ENCODE measurements at places on chromosomes 12 and 14. TPM values are rescaled to one million over a fixed set of nuclear protein-coding genes. Genes with fewer than 3 reads are reported as not detected.

NRIP2 gene
- polyA plus RNA-seq = 8.2 TPM

AQP6 gene
- 7.3 TPM for polyA plus RNA-seq

TMEM233 gene
- 3.8 TPM for polyA plus RNA-seq

NID2 gene
- polyA plus RNA-seq = 79.5 TPM

IGF1 gene
- polyA plus RNA-seq = 4.6 TPM

SUOX gene
- polyA plus RNA-seq = 36.7 TPM

RPS26 gene
- 118 TPM for polyA plus RNA-seq

- DNase-seq = no peak
- no peaks in the 10 kb centered on the region for H3K4me1 ChIP-seq
Measured at GRCh38 chr12:76020281-76020680, 11.3 kb downstream of the PHLDA1 start.

GRCh38 chr14:65297744-65298143, 114.8 kb upstream of the FUT8 start:
- H3K4me1 ChIP-seq = no peaks in the 10 kb centered on the region
- H3K4me3 ChIP-seq = no peak overlapping the region
- no peak for DNase-seq
- no peak overlapping the region for H3K27ac ChIP-seq
- no peaks in the 10 kb centered on the region for H3K27me3 ChIP-seq

DNA sequence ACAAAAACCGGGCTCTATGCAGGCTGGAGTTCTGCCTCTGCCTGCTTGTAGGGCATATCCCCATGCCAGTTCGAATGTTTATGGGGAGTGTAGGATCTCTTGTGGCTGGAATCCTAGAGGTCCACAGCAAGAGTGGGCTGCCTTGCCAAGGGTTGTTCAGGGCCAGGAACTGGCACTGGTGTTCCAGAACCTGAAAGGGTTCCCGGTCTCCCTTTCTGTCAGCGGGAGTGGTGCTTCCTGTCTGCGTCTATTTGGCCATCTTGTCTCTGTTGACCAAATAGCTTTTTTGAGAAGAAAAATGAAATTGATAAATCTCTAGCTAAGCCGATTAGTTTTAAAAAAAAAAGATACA, 17.8 kb downstream of the OLR1 start:
- no peak for DNase-seq
- H3K27me3 ChIP-seq = no peaks in the 10 kb centered on the region
- peak overlapping the region; percentile 87 for H3K27ac ChIP-seq

- no peaks in the 10 kb centered on the region for H3K27me3 ChIP-seq
- DNase-seq = no peak
- H3K36me3 ChIP-seq = no peaks in the 10 kb centered on the region
- H3K4me1 ChIP-seq = no peaks in the 10 kb centered on the region
Measured at GRCh38 chr12:90335566-90335965, 619.4 kb downstream of the CCER1 start.

GRCh38 chr14:100132161-100132902, 27.1 kb downstream of the DEGS2 start:
- no peak overlapping the region for H3K27ac ChIP-seq
- H3K36me3 ChIP-seq = peaks cover 86% of the 10 kb centered on the region
- DNase-seq = no peak
- H3K4me1 ChIP-seq = peaks cover 8% of the 10 kb centered on the region
- no peak overlapping the region for H3K4me3 ChIP-seq
- H3K27me3 ChIP-seq = no peaks in the 10 kb centered on the region

DNA sequence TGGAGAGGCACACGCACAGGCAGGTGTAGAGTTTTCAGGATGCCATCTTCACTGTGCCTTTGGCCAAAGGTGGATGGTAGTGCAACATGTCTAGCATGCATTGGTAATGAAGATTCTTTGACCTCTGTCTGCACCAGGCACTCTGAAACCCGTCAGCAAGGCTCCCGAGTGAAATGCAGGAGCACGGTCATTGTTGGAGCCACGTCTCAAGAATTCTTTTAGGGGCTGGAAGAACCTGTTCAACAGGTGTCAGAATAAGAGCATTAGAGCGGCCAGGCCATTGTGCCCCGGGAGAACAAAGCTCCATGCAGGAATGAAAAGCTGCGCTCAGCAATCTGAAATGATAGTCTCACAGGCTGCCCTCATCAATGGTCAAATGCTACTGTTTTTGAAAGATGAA, 40.2 kb upstream of the DICER1 start:
- no peak for DNase-seq
- H3K36me3 ChIP-seq = no peaks in the 10 kb centered on the region
- no peaks in the 10 kb centered on the region for H3K4me1 ChIP-seq
- H3K27ac ChIP-seq = no peak overlapping the region
- no peak overlapping the region for H3K4me3 ChIP-seq
- no peaks in the 10 kb centered on the region for H3K27me3 ChIP-seq

DNA sequence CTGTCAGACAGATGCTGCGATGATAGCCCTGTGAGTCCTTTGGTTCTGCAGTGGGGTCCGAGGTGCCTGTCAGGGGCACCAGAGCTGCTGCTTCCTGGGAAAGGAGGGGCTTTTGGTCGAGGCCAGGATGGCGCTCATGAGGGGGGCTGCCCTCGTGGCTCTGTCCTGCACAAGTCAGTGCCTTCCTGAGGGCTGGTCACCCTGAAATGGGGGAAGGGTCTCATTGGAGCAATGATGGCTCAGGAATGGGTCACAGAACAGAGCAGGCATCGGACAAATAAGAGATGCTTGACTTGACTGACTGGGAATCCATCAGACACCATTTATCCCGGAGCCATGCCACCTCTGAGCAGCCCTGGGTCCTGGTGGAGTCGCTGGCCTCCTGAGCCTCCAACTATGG, 121.9 kb downstream of the ADGRD1 start:
- peaks cover 11% of the 10 kb centered on the region for H3K4me1 ChIP-seq
- no peak overlapping the region for H3K27ac ChIP-seq
- no peak overlapping the region for H3K4me3 ChIP-seq
- H3K27me3 ChIP-seq = no peaks in the 10 kb centered on the region

- H3K4me1 ChIP-seq = peaks cover 4% of the 10 kb centered on the region
- no peaks in the 10 kb centered on the region for H3K27me3 ChIP-seq
- no peak for DNase-seq
Measured at GRCh38 chr12:118361092-118361404, 11.7 kb downstream of the TAOK3 start.

DNA sequence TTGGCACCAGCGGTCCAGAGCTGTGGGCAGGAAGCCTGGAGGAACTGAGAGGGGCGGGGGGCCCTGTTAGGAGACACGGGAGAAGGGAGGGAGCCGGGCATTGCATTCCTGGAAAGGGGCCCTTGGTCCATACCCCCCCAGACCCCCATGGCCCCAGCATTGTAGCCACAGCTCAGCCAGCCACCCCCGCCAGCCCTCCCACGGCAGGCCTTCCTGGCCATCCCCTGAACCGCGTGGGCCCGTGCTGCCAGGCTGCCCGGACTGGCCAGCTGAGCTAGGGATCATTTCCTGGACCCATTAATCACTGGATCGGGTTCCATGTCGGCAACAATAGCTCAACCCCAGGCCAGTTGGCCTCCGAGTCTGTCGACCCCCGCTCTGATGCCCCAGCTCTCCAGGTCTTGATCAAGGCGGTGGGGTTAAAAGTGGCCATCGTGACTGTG, 39.8 kb upstream of the DIO3 start:
- no peak overlapping the region for H3K27ac ChIP-seq
- no peaks in the 10 kb centered on the region for H3K27me3 ChIP-seq
- H3K36me3 ChIP-seq = peaks cover 3% of the 10 kb centered on the region
- H3K4me3 ChIP-seq = no peak overlapping the region
- peaks cover 36% of the 10 kb centered on the region for H3K4me1 ChIP-seq

DNA sequence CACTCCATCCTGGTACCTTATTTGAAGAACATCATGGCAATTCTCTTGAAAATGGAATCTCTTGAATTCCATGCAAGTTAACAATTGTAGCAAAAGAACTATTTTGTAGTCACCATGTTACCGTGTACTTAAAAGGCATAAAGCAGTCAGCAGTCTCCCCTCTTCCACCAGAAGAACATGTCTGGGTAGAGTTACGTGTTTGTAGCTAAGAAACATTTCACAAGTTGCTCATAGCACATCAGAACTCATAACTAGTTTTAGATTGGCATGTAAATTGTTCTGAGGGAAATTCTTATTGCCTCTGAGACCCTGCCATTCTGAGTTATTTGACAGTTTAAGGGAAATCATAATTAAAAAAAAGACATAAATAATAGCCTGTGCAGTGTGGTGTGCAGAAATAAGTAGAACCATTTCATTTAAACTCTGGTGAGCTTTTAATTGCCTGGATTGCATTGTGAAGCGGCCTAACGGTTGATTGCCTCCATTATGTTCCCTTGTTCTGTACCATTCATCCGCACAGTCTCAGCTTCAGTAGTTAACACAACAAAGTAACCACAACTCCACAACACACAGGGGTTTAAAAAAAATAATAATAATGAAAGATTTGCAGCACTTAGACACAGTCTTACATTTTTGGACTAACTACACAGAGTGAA, 2.6 kb downstream of the LMO3 start:
- H3K27ac ChIP-seq = peak overlapping the region; percentile 92
- peak overlapping the region; percentile 67 for H3K4me3 ChIP-seq
- peaks cover 10% of the 10 kb centered on the region for H3K4me1 ChIP-seq
- no peak for DNase-seq
- no peaks in the 10 kb centered on the region for H3K36me3 ChIP-seq

- DNase-seq = peak; percentile 89
- H3K4me1 ChIP-seq = no peaks in the 10 kb centered on the region
- no peak overlapping the region for H3K4me3 ChIP-seq
- H3K27ac ChIP-seq = no peak overlapping the region
- H3K36me3 ChIP-seq = peaks cover 13% of the 10 kb centered on the region
Measured at GRCh38 chr12:71636704-71637115, 26.9 kb downstream of the ZFC3H1 start.

GRCh38 chr14:69375182-69375581, 22.9 kb downstream of the ERH start:
- no peaks in the 10 kb centered on the region for H3K4me1 ChIP-seq
- H3K27ac ChIP-seq = no peak overlapping the region
- no peaks in the 10 kb centered on the region for H3K27me3 ChIP-seq

DNA sequence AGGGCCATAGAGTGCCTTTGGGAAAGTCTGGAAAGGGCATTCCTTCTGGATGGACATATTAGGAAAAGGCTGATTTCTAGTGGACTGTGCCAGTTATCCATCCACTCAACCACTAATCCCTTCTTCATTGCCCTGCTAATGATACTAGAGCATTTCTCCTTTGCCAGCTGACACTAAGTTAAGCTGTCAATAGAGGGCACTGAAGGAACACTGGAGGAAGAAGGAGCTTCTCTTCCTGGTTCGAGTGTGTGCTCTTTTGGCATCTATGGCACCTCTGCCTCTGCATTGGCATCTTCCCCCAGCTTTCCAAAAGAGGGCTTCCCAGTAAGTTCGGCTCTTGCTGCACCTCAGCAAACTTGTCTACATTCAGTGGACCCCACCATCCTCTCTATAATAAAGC, 165.4 kb downstream of the DERA start:
- no peak overlapping the region for H3K27ac ChIP-seq
- no peaks in the 10 kb centered on the region for H3K36me3 ChIP-seq

GRCh38 chr12:120936197-120936596, 32.0 kb upstream of the SPPL3 start:
- no peaks in the 10 kb centered on the region for H3K4me1 ChIP-seq
- no peak for DNase-seq
- no peak overlapping the region for H3K4me3 ChIP-seq
- H3K27ac ChIP-seq = no peak overlapping the region
- H3K36me3 ChIP-seq = no peaks in the 10 kb centered on the region

DNA sequence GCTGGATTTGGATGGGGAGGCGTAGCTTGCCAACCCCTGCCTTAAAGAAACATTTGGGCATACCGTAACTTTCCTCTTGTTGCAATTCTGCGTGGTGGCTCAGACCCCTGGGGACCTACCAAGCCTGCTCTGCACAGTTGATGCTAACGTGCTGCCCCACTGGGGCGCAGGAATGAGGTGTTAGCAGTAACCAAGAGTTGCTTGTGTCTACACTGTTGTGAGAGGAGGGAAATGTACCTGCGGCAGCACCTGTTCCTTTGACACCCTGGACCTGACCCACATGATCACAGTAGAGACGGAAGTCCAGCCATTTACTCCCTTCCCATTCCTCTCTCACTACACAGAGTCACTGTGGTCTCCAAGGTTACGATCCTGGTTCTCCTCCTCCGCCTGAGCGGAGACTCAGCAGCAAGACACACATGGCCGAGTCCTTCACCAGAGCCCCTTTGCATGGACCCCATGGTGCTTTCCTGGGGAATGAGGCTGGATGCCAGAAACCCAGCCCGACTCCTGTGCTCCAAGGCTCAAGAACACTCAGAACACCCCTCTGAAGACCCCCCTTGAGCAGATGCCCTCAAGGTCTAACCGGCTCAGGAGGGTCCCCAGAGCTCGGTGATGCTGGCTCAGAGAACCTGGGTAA, 84.8 kb downstream of the FBXL14 start:
- H3K4me1 ChIP-seq = peaks cover 6% of the 10 kb centered on the region
- no peaks in the 10 kb centered on the region for H3K36me3 ChIP-seq
- no peaks in the 10 kb centered on the region for H3K27me3 ChIP-seq
- H3K4me3 ChIP-seq = no peak overlapping the region
- H3K27ac ChIP-seq = no peak overlapping the region
- DNase-seq = no peak

- H3K27ac ChIP-seq = no peak overlapping the region
- H3K4me3 ChIP-seq = no peak overlapping the region
- peaks cover under 1% of the 10 kb centered on the region for H3K4me1 ChIP-seq
- DNase-seq = peak; percentile 81
Measured at GRCh38 chr12:102811110-102811737, 105.8 kb downstream of the PAH start.

GRCh38 chr12:16955083-16955657, 349.2 kb upstream of the LMO3 start:
- H3K4me1 ChIP-seq = peaks cover 3% of the 10 kb centered on the region
- H3K27ac ChIP-seq = no peak overlapping the region
- no peak overlapping the region for H3K4me3 ChIP-seq
- H3K36me3 ChIP-seq = no peaks in the 10 kb centered on the region
- no peaks in the 10 kb centered on the region for H3K27me3 ChIP-seq

DNA sequence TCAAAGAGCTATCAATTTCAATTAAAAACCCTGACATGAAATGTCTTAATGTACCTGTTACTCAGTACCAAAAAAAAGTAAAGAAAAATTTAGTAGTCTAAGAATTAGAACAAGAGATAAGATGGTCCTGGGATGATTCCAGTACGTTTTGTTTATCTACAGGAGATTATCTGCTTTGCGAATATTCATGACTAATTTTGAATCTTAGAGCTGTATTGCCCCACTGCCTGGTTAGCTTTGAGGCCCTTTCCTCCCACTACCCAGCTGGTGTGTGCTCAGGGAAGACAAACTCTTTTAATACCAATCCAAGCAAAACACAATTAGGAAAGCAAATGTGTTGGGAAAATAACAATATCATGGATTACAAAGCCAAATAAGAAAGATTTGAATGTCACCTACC, 263.5 kb downstream of the FOXG1 start:
- no peak for DNase-seq
- H3K36me3 ChIP-seq = no peaks in the 10 kb centered on the region
- no peaks in the 10 kb centered on the region for H3K27me3 ChIP-seq
- no peak overlapping the region for H3K4me3 ChIP-seq
- H3K27ac ChIP-seq = no peak overlapping the region

- no peaks in the 10 kb centered on the region for H3K36me3 ChIP-seq
- no peak overlapping the region for H3K27ac ChIP-seq
- H3K4me3 ChIP-seq = no peak overlapping the region
Measured at GRCh38 chr12:80058586-80058985, 40.8 kb upstream of the OTOGL start.

All from spinal cord (tissue), 10 donors.